C1 segment of cervical spinal cord (tissue), 14 donors: ENCODE measurements at places on chromosomes 11 and 22.

DNA sequence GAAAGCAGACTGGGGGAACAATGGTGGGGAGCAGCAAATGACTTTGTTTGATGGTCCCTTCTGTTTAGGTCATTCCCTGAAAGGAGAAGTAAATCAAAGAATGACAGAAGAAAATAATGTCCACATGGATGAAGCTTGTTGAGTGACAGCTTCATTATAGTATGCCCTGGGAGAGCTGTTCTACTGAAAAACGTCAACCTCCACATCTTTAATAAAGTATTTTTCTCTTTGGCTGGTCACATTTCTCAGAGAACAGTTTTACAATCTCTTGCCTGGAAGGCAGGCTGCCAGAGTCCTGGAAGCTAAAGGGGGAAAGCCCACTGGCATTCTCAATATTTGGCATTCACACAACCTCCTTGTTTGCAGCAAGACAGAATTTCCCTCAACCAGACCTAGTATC lies 287.9 kb downstream of the SWAP70 start:
- no peak for DNase-seq

DNA sequence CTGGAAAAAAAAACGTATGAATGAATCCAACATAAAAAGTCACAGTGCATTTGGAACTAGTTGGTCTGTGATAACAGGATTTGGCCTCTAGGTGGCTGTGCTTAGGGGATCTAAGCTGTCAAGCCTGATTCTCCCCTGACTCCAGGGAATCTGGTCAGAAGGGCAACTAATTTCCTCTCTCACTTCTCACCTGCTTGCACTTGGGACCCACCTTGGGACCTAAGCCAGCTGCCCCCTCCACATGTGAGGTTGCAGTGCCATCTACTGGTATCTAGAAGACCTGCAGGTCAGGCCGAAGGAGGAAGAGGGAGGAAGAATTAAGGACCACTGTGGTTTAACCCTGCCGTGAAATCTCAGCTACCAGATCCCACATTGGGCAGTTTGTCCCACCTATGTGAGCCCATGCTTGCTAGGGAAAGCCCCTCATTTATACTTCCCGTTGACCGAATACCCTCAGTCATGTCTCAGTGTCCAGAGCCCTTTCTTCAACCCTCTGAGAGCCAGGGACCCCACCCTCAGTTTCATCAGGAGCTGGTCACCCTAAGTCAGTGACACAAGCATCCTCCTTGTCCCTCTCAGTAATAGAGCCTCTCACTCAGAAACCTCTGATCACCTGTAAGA lies 33.2 kb upstream of the CAVIN3 start:
- peak; percentile 13 for DNase-seq

DNA sequence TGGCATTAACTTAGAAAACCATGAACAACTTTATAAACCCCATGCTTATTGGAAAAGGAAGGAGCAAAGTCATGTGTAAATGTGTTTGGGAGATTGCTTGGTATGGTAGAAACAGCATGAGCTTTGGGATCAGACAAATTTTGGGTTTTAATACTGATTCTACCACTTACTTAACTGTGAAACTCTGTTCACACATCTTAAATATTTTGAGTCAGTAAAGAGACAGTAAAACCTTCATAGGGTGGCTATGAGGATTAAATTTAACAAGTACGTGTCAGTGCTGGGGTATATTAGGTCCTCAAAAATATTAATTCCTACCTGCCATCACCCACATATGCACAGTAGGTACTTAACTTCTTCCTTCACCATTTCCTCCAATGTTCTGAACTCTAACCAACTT lies 96.5 kb downstream of the CD44 start:
- no peak for DNase-seq

- DNase-seq: no peak
Measured at GRCh38 chr11:130037058-130037457, 32.6 kb upstream of the APLP2 start.

- no peak for DNase-seq
Measured at GRCh38 chr22:42320443-42321416, 50.3 kb upstream of the TCF20 start.
